ENCODE measurements at places on chromosomes 7 and 10.

- DNase-seq: no peak
Measured at GRCh38 chr7:119733127-119733879, 539.7 kb upstream of the KCND2 start.

DNA sequence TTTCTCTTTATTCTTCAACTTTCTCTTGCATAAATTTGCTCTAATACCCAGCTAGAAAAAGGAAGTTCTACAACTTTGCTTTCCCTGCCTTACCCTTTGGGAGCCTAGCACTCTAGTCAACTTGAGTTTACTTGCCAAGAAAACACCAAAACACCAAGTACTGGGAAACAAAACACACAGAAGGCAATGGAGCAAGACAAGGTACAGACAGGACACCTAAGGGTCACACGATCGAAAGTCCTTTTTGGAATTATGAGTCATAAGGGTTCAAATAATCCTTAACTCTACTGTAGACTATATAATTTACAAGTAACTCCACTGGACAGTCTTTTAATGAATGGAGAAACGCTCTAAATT lies 42.6 kb upstream of the ANAPC16 start:
- DNase-seq: no peak

DNA sequence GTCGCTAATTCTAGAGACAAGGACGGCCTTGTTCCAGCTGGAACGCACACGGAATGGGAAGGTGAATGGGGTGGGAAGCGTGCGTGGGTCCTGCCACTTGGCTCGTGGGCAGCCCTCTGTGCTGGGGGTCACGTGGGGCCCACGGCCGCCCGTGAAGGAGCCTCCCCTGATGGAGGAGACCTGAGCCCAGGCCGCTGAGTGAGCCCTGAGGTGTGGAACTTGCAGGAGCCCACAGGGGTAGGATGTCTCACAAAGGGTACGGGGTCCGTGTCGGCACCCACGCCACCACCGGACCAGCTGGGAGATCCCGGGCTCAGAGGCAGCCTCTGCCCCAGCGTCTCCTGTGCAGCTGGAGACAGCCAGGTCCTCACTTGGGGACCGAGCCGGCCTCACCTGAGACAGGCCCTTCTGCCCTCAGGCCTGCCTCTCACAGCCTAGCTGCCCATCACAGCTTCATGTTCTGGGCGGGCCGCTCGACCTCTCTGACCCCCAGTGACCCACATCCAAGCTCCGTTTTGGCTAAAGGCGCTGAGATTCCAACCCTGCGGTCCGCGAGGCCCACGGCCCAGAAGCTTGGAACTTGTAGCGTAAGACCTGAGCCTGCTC lies 84.8 kb downstream of the FOXL3 start:
- no peak for DNase-seq

- DNase-seq: no peak
Measured at GRCh38 chr7:119711104-119711503, 561.9 kb upstream of the KCND2 start.

GRCh38 chr7:93148144-93148543 lies at the start of gene SAMD9L:
TSS of gene SAMD9L (minus strand) at chr7:93148385. CDS start at chr7:93135971, 12,414 bp downstream.
- no peak for DNase-seq

DNA sequence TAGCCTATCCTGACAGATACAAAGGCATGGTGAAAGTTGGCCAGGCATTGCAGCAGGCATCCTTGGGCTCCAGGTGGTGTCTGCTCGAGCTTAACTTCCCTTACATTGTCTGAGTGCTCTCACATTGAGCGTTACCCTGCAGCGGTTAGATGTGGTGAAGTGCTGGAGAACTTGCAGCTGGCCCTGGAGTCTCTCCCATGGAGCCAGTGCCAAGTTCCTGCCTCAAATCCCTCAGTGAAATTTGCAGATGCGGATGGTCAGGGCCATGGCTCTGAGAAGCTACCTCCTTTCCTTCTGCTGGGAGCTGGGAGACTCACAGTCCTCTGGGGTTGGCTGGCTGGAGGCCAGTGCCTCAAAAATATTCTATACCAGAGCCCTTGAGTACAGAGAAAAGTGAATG lies 3.3 kb upstream of the ZNF746 start:
- no peak for DNase-seq
